ENCODE measurements at places on chromosomes 2 and 18.

GRCh38 chr2:224160917-224161316 lies 121.8 kb upstream of the SERPINE2 start:
- DNase-seq: no peak

GRCh38 chr2:71492112-71492511 lies 38.8 kb downstream of the DYSF start:
- DNase-seq: no peak

- DNase-seq: no peak
These were observed 48.3 kb upstream of the GPR155 start for GRCh38 chr2:174535083-174535482.

GRCh38 chr2:191245046-191245868 lies at the start of gene MYO1B:
MYO1B (plus strand) TSS chr2:191245404; CDS start chr2:191276896, 31,492 bp downstream.
- DNase-seq: no peak

- DNase-seq: no peak
These were observed 46.5 kb downstream of the RALBP1 start for GRCh38 chr18:9521770-9522169.

DNA sequence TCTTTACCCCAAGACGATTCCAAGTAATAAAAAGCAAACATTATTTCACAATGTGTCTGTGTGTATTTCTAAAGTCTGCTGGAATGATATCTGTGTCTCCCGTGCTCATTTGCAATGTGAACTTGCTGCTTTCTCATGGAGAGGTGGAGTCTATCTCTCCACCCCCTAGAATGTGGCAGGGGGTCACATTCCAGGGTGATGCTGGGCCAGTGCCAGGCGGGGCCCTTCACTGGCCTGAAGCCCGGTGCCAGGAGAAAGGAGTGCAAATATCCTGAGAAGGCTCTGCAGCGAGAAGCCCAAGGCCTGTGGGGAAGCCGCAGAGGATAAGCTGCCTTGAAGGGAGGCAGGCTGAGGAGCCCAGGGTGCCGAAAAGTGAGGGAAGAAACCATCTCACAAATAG lies 26.8 kb upstream of the LDLRAD4 start:
- DNase-seq: no peak

- DNase-seq: no peak
These were observed 3.5 kb downstream of the CAPN14 start for GRCh38 chr2:31213601-31214443.

GRCh38 chr2:7837237-7837760 lies 844.6 kb upstream of the ID2 start:
- DNase-seq: no peak

- DNase-seq: no peak
These were observed 90.3 kb downstream of the SP3 start for GRCh38 chr2:173874894-173875237.

DNA sequence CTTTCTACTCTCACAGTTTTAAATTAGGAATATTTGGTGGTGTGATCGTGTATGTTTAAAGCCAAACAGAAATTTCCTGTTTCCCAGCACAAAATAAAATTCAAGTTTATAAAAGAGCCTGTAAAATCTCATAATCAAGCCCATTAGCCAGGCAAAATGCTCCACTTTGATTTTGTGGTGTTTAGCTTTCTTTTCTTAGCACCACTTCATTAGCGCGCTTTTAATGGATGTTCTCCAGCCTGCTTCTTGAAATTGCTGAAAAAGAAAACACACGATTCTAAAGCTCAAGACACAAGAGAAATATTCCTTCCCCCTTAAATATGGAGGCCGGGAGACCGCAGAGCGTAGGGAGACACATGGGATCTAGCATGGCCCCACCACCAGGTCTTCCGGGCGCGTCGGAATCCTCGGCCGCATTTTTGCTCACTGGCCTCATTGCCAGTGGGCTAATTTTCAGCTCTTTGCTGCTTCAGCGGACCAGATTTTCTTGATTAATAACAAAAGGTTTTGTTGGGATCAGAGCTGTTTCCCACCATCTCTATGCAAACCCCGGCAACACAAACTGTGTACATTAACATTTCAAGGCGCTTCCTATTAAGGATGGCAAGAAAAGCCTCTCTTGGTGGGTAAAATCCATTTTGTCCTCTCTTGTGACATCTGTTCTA lies 40.4 kb upstream of the ID2 start:
- DNase-seq: no peak

DNA sequence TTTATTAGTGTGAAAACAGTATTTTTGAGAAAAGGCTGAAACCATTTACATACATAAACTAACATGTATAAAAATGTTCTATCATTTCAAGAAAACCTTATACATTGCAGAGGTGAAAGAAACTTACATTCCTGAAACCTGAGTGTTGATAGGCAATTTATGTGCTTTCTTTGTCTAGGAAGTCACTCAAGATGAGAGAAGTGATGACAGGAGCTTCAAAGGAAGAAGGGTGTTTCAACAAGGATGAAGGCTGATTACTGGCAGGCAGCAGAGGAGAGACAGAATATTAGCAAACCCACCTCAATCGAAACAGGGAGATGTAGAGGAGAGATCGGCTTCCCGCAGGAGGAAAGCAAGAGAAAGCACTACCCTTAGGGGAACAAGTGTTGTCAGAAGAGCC lies 124.9 kb downstream of the PRELID3A start:
- DNase-seq: no peak

DNA sequence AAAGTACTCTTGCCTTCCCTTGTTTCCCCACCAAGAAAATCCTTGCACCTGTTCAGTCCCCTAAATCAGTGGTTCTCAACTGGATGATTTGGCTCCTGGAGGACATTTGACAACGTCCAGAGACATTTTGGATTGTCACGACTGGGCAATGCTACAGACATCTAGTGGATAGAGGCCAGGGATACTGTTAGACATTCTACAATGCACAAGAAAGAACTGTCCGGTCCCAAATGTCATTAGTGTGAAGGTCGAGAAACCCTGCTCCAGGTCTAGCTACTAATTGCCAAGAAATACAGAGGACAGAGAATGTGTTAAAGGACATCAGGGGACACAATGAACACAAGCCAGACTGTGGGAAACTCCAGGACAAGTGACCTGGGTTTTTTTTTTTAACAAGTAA lies 60.0 kb downstream of the LRP2 start:
- DNase-seq: no peak

DNA sequence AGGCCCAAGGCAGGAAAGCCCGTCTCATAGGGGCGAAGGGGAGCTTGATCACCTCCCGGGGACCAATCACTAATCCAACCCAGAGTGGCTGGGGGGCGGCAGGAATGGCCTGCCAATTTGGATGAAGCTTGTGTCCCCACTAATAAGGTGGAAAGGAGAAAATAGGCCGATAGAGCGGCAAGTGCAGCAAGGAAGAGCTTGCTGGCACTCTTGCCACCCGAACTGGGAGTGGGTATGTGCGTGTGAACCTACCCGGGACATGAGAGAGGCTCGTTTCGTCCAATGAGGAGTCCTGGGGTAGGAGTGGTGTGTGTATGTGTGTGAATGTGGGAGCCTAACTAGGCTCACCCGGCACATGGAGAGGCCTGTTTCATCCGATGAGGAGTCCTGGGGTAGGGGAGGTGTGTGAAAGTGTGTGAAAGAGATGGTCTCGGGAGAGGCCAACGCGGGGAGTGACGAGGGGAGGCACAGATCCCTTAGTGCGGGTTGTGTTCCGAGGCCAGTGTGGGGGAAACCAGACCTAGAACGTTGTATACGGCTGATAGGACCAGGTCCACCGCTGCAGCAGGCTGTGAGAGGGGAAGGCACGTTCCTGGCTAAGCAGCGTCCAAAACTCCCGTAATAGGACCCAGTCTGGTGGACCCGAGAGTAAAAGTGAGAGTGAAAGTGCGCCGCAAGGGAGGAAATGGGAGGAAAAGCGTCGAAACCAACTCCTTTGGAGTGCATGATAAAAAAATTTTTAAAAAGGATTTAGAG lies 47.1 kb upstream of the SELENOI start:
- no peak for DNase-seq

DNA sequence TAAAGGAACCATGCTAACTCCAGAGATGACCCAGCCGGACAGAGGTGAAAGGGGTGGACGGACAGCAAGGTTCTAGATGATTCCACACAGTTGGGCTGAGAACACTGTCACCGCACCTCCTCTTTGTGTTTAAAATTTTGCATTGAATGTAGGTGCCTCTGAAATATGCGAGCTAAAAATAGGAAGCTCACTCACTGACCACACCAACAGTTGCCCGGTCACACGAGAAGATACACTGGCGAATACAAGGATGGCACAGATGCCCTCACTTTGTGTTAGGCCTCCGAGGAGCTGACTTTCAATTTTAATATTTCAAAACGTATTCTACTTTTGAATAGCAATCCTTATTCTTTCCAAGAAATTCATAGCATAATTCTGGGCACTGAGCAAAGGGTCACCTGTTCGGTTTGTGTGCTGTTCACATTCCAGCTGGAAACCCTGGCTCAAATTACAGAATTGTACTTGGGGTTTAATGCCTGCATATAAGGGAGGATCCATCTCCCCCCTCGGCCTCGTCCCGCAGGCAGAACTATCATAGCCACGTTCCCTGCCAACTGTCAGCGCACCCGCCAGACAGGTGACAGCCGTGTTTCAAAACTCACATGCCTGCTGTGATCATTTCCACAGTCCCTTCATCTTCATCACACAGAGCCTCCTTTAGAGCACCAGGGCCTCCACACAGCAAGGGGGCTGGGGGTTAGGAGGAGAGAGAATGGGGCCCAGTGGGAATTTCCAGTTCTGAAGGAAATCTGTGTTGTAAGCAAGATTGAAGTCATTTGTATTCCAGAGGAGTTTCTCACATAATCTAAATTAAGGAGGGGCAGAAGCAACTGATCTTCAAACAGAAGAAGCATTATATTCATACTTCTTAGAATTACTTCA lies 48.2 kb downstream of the ADI1 start:
- no peak for DNase-seq

DNA sequence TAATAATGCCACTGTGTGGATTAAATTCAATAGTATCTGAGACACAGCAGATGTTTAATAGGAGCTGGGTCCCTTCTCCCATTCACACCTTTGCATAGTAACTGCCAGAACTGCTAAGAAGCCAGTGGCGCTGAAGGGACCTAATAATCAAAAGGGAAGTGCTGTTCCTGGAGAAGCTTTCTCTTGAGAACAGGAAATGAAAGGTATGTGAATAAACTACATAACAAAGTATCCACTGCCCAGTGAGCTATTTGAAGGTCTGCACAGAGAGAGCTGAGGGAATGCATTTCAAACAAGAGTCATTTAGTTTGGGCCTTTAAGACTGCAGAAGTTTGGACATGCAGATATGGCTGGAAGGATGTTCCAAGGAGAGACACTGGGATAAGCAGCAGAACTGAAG lies 56.1 kb upstream of the KIDINS220 start:
- no peak for DNase-seq

DNA sequence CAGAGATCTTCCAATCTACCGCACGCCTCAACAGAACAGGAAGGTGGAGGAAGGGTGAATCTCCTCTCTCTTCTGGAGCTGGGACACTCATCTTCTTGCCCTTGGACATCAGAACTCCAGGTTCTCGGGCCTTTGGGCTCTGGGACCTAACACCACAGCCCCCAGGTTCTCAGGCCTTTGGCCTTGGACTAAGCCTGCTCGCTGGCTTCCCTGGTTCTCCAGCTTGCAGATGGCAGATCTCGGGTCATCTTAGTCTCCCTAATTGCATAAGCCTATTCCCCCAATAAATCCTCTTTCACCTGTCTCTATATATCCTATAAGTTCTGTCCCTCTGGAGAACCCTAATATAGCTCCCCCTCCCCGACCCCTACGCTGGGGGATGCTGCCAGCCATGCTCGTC lies 14.8 kb downstream of the HS6ST1 start:
- no peak for DNase-seq
